ENCODE measurements at places on chromosomes 6 and 20. TPM values are rescaled to one million over a fixed set of nuclear protein-coding genes. Genes with fewer than 3 reads are reported as not detected.

- DNase-seq = no peak
Measured at GRCh38 chr6:26270486-26270861, 94.5 kb upstream of the BTN3A2 start.

DNA sequence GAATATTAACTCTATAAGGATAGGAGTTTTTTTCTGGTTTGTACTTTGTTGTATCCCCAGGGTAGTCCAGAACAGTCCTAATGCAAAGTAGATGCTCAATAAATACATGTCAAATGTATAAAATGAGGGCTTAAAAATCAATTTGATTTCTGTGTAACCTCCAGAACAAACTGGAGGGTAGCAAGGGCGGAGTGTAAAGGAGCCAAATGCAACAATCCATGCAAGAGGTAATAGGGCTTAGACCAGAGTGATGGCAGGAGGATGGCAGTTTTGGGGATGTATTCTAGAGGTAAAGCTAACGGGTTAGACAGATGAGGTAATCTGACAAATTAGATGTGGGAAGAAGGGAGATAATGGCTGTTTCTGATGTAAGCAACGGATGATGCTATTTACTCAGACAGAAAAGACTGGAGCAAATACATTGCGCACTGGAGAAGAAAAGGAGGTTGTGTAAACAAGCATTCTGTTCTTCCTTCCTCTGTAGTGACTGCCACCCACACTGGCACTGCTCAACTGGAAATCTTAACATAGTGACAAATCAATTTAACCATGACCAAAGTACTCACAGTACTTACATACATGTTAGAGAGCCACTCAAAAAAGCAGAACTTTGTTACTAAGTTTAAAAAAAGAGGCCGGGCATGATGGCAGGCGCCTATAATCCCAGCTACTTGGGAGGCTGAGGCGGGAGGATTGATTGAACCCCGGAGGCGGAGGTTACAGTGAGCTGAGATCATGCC lies 2.0 kb downstream of the ZNF318 start:
- no peak for DNase-seq

- no peak for DNase-seq
Measured at GRCh38 chr6:24004659-24005058, 121.4 kb upstream of the NRSN1 start.

STX11 gene
- 0.94 TPM for total RNA-seq

PROKR2 gene
- 0.66 TPM for total RNA-seq

ZNF318 gene
- 22.5 TPM for total RNA-seq

ADGRB3 gene
- 26.9 TPM for total RNA-seq

All from spinal cord (tissue), 10 donors.